Activated CD4-positive, alpha-beta memory T cell treated with anti-CD3 and anti-CD28 coated beads, Interleukin-2, amount 10 ng/mL, durations not matched to agents 7 days and 5 days (primary cell): ENCODE measurements at places on chromosomes 11 and 22.

DNA sequence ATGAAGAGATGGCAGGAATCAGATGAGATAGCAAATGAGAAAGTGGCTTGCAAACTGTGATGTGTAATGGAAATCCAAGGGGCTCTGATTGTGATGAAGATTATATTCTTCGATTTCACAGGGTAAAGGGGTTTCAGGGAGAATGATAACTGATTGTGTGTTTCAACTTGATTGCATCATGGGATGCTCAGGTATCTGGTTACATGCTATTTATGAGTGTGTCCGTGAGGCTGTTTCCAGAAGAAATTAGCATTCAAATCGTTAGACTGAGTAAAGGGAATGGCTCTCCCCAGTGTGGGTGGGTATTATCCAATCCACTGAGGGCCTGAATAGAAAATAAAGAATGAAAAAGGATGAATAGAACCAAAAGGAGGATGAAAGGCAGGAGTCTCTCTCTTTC, 278.7 kb upstream of the LARGE1 start:
- no peaks in the 10 kb centered on the region for H3K36me3 ChIP-seq
- no peaks in the 10 kb centered on the region for H3K27me3 ChIP-seq
- H3K4me1 ChIP-seq: no peaks in the 10 kb centered on the region
- H3K27ac ChIP-seq: no peak overlapping the region

- peaks cover 55% of the 10 kb centered on the region for H3K4me1 ChIP-seq
- no peak for DNase-seq
- H3K27ac ChIP-seq: peak overlapping the region; percentile 92
- H3K27me3 ChIP-seq: no peaks in the 10 kb centered on the region
These were observed 789 bp upstream of the POLA2 start for GRCh38 chr11:65260756-65261590.

DNA sequence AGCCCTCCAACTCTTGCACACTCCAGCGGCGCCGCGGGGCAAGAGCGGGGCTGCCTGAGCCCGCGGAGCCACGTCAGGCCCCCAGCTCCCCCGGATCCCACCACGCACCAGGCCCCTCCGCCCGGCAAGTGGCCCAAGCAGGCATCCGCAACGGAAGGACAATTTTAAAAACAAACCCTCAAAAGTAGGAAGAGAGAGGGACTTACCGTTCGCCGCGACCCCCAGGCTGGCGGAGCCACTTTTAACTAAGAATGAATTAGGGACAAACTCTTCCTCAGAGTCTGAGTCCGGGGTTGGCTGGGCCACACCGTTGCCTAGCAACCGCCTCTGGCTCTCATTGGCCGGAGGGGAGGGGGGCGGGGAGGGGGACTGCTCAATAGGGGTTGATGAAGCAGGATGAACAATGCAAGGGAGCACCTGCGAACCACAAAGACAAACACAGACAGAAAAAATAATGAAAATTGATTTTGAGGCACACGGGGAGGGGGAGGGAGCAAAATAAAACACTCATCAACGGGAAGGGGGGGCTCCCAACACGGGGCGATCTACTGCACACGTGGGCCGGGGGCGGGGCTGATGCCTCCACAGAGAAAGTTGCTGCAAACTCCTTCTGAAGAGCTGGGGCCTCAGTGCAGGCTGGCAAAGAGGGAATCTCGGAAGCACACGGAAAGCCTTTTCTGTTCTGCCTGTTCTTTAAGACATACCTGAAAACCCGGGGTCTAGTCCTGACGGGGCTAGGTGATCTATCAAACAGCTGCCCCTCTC, 387.5 kb upstream of the NARS2 start:
- no peak for DNase-seq
- H3K4me3 ChIP-seq: no peak overlapping the region
- peaks cover 25% of the 10 kb centered on the region for H3K27me3 ChIP-seq

DNA sequence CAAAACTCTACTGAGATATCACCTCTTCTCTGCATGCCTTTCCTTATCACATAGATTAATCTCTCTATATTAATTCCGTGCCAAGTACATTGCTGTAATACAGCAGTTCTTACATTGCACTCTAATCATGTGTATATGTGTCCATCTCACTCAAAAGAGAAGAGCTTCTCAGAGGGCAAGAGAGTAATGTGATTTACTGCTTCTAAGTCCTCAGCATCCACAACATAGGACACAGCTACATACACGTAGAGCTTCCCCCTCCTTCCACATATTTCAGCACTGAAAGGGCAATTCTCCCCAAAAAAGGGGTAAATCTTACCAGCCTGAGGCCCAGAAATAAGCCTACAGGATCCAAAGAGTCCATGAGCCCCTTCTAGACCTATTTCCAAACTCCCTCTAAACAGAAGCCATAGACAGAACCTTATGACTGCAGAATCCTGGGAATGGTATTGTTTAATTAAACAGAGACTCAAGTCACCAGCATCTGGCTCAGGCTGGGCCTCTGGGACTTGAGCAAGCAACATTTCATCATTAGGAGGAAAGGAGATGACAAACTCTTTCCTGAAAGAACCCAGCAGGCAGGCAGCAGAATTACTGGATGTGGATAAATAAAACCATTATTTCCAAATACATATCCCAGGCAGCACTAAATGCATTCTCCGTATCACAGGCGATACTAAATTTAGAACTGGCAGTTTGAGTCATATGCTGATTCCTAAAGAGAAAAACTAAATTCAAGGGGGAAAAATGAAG, 87.2 kb downstream of the KCNC1 start:
- no peaks in the 10 kb centered on the region for H3K4me1 ChIP-seq
- no peaks in the 10 kb centered on the region for H3K36me3 ChIP-seq
- no peaks in the 10 kb centered on the region for H3K27me3 ChIP-seq

- no peak overlapping the region for H3K27ac ChIP-seq
- H3K27me3 ChIP-seq: no peaks in the 10 kb centered on the region
- H3K36me3 ChIP-seq: no peaks in the 10 kb centered on the region
- H3K4me1 ChIP-seq: no peaks in the 10 kb centered on the region
These were observed 676.9 kb downstream of the BRD1 start for GRCh38 chr22:49150801-49151221.

GRCh38 chr11:62151737-62152102, 27.9 kb downstream of the INCENP start:
- H3K27ac ChIP-seq: no peak overlapping the region
- peaks cover 60% of the 10 kb centered on the region for H3K36me3 ChIP-seq
- H3K27me3 ChIP-seq: no peaks in the 10 kb centered on the region
- H3K4me3 ChIP-seq: no peak overlapping the region
- peak; percentile 14 for DNase-seq

GRCh38 chr11:112884012-112884767, 77.0 kb upstream of the NCAM1 start:
- H3K4me3 ChIP-seq: no peak overlapping the region
- no peaks in the 10 kb centered on the region for H3K27me3 ChIP-seq
- no peak for DNase-seq
- H3K27ac ChIP-seq: no peak overlapping the region

GRCh38 chr22:30947173-30947815, 21.3 kb downstream of the MORC2 start:
- no peak for DNase-seq
- H3K27ac ChIP-seq: no peak overlapping the region
- no peak overlapping the region for H3K4me3 ChIP-seq
- no peaks in the 10 kb centered on the region for H3K27me3 ChIP-seq
- peaks cover 60% of the 10 kb centered on the region for H3K4me1 ChIP-seq

- H3K27ac ChIP-seq: no peak overlapping the region
- no peaks in the 10 kb centered on the region for H3K4me1 ChIP-seq
- peaks cover 26% of the 10 kb centered on the region for H3K27me3 ChIP-seq
- no peak overlapping the region for H3K4me3 ChIP-seq
These were observed 42.6 kb downstream of the MAP6 start for GRCh38 chr11:75625991-75626888.

GRCh38 chr11:68831124-68831523, 10.6 kb downstream of the CPT1A start:
- no peak for DNase-seq
- no peak overlapping the region for H3K27ac ChIP-seq
- H3K4me3 ChIP-seq: no peak overlapping the region
- H3K36me3 ChIP-seq: peaks cover 4% of the 10 kb centered on the region
- peaks cover 15% of the 10 kb centered on the region for H3K4me1 ChIP-seq

- peaks cover 6% of the 10 kb centered on the region for H3K36me3 ChIP-seq
- no peak overlapping the region for H3K27ac ChIP-seq
- DNase-seq: no peak
- peaks cover 11% of the 10 kb centered on the region for H3K4me1 ChIP-seq
These were observed 86.1 kb upstream of the BID start for GRCh38 chr22:17860220-17860965.

DNA sequence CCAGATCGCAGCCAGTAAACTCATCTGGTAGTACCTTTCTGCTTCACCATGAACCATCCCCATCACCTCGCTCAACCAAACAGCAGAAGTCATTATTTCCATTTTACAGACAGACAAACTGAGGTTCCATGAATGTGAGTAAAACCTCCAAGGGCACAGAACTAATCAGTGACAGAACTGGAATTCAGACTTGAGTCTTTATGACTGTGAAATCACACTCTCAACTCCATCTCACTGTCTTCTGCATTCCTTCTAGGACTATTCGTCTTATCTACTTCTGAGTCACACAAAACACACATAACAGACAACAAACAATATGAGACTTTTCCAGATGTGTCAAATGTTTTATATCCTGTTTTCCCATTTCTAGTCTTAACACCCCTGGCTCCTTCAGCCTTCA, 9.3 kb upstream of the NUP50 start:
- no peaks in the 10 kb centered on the region for H3K27me3 ChIP-seq
- no peak for DNase-seq
- H3K36me3 ChIP-seq: peaks cover 35% of the 10 kb centered on the region
- no peak overlapping the region for H3K4me3 ChIP-seq

- no peak for DNase-seq
- no peaks in the 10 kb centered on the region for H3K4me1 ChIP-seq
- H3K4me3 ChIP-seq: no peak overlapping the region
- no peaks in the 10 kb centered on the region for H3K36me3 ChIP-seq
These were observed 64.0 kb downstream of the RPUSD4 start for GRCh38 chr11:126147208-126148111.

- no peaks in the 10 kb centered on the region for H3K4me1 ChIP-seq
- no peak overlapping the region for H3K27ac ChIP-seq
- no peak for DNase-seq
These were observed 236.3 kb upstream of the ZC3H12C start for GRCh38 chr11:109856928-109857327.

GRCh38 chr11:1236316-1237127, 13.7 kb downstream of the MUC5B start:
- H3K4me3 ChIP-seq: no peak overlapping the region
- H3K4me1 ChIP-seq: no peaks in the 10 kb centered on the region
- no peaks in the 10 kb centered on the region for H3K36me3 ChIP-seq
- DNase-seq: no peak

- H3K36me3 ChIP-seq: no peaks in the 10 kb centered on the region
- no peaks in the 10 kb centered on the region for H3K4me1 ChIP-seq
- DNase-seq: no peak
- no peak overlapping the region for H3K4me3 ChIP-seq
These were observed 159.3 kb downstream of the COMMD9 start for GRCh38 chr11:36129955-36130354.

DNA sequence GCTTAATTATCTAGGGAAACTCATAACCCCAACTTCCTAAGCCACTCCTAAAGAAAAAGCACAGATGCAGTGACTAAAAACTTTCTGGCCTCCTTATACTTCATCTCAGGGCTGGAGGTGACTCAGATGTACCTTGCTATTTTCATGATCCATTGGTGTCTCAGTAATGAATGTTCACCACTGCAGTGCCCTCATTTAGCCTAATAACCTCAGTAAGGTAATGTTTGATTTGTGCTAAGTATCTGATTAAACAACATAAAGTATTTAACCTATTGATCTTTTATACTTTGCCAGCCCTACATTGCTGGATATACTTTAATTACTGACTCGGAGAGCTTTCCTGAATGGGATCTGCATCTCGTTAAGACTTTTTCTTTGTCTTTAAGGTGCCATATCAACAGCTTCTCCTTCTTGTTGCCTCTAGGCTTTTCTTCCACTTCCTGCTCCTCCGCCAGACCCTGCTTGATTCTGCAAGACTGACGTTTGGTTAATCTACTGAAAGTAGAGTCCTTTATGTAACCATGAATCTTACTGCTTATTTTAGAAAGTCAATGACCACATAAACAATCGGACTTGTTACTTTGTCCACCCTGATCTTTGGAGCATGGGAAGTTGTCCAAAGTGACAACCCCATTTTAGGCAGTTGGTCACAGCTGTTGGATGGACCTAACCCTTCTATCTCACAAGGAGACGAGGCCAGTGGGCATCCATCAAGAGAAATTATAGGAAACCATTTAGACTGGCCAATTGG, 303.0 kb downstream of the ST3GAL4 start:
- H3K36me3 ChIP-seq: no peaks in the 10 kb centered on the region
- no peak for DNase-seq
- no peaks in the 10 kb centered on the region for H3K4me1 ChIP-seq
- no peak overlapping the region for H3K4me3 ChIP-seq
- peaks cover 4% of the 10 kb centered on the region for H3K27me3 ChIP-seq

DNA sequence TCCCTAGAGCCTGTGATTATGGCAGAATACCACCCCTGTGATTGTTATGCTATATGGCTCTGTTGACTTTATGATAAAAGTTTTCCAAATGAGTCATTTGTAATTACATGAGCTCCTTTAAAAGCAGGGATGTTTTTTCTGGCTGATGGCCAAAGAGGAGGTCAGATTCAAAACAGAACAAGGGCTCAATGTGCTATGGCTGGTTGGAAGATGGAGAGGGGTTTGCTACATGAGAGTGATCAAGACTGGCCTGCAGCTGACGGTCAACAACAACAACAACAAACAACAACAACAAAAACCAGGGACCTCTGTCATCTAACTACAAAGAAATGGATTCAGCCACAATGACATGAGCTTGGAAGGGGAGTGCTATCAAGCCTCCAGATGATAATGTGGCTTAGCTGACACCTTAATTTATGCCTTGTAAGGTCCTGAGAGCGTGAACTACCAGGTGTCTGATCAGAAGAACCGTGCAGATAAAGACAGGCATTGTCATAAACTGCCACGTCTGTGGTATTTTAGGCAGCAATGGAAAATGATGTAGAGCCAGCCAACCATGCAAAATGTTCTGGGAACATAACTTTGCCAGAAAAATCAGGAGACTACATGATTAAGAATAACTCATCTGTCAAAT, 47.2 kb downstream of the PIWIL3 start:
- no peak for DNase-seq
- H3K4me1 ChIP-seq: no peaks in the 10 kb centered on the region
